CD8-positive, alpha-beta T cell (primary cell): ENCODE measurements at places on chromosomes 6 and 20. TPM values are rescaled to one million over a fixed set of nuclear protein-coding genes. Genes with fewer than 3 reads are reported as not detected.

- no peak for DNase-seq
Observed at GRCh38 chr6:165950316-165950715, 217.3 kb downstream of the TBXT start.

DNA sequence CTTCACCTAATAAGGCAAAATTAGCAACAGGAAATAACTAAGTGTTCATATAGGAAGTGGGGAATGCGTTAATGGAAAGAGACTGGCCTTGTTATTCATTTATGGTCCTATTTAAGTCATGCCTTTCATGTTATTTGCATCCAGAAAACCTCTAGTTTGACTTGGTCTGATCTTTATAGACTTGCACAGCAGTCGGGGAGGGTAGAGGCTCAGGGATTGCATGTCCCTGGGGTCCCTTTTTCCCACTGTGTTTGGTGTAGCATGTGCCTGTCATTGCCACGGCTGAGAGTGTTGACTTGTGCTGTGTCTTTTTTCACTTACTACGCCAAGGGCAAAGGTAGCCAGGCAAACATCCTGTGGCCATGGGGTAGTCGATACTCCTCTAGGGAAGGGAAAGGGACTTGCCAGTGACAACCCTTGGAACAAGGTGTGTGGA, 105.4 kb upstream of the RIN2 start:
- DNase-seq = no peak

The PI3 gene
- not detected for total RNA-seq

The SMOC2 gene
- total RNA-seq = not detected

GRCh38 chr20:45230631-45231030, 9.5 kb downstream of the SEMG2 start:
- DNase-seq = no peak

The ZNF334 gene
- 0.14 TPM for total RNA-seq

GRCh38 chr6:150696190-150696589, 96.5 kb downstream of the PLEKHG1 start:
- no peak for DNase-seq
